Stimulated activated CD4-positive, alpha-beta T cell treated with anti-CD3 and anti-CD28 coated beads, TNF-alpha, amount 100 ng/mL, for 1 hour (primary cell): ENCODE measurements at places on chromosomes 4 and X.
A peak's percentile ranks its signal among the peaks of the same experiment; 100 is the strongest.

DNA sequence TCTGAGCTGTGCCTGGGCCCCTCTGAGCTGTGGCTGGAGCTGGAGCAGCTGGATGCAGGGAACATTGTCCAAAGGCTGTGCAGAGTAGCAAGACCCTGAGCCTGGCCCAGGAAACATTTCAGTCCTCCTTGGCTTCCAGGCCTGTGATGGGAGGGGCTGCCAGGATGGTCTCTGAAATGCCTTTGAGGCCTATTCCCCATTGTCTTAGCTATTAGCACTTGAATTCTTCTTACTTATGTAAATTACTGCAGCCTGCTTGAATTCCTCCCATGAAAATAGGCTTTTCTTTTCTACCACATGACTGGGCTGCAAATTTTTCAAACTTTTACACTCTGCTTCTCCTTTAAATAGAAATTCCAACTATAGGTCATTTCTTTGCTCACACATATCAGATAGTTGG is 349.8 kb upstream of the KLHL4 start:
- DNase-seq: no peak

- DNase-seq: no peak
These were observed 1.6 kb downstream of the RPL10 start for GRCh38 chrX:154399527-154400368.

DNA sequence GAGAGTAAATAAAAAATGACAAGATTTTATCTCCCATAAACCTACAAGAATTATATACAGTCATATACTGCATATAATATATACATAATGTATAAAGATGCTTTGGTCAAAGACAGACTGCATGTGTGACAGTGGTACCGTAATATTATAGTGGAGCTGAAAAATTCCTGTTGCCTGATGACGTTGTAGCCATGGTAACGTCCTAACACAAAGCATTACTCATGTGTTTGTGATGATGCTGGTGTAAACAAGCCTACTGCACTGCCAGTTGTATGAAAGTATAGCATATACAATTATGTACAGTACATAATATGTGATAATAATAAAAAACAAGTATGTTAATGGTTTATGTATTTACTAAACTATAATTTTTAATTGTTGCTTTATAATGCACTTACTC is 245.2 kb upstream of the CENPE start:
- no peak for DNase-seq

- DNase-seq: no peak
These were observed at the start of gene TMEM150C for GRCh38 chr4:82561786-82562563. Gene TMEM150C, minus strand, starts transcription at chr4:82561988. Its CDS starts 57,331 bp downstream, at chr4:82504657.

- no peak for DNase-seq
These were observed 25.4 kb downstream of the SOWAHB start for GRCh38 chr4:76872556-76872955.

GRCh38 chrX:42869659-42870476 is 91.9 kb upstream of the PPP1R2C start:
- DNase-seq: no peak

- DNase-seq: no peak
These were observed 686 bp downstream of the MTHFD2L start for GRCh38 chr4:74158466-74159142.

GRCh38 chr4:184727430-184727829 is 6.5 kb downstream of the CENPU start:
- no peak for DNase-seq

DNA sequence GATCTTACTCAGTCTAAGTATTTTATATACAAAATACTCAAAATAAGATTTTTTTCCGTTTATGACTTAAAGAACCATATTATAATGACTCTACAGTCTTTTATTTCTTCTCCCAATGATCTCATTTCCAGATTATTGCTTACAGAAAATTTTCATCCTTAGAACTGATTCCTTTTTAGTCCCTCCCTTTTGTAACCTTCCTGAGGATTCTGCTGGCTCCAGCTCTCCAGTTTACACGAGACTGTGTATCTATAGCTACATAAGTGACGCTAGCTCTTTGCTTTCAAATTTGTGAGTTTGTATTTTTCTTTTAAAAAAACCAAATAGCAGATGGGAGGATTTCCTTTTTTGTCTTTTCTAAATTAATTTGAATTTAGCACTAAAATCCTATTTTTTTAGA is 24.0 kb downstream of the FHDC1 start:
- no peak for DNase-seq

- peak; percentile 72 for DNase-seq
These were observed at the start of gene VBP1 for GRCh38 chrX:155216179-155216939. Gene VBP1, plus strand, starts transcription at chrX:155216460. Its CDS starts 23 bp downstream, at chrX:155216483.

- no peak for DNase-seq
These were observed at the start of gene TFDP3 for GRCh38 chrX:133218329-133218728. Gene TFDP3, minus strand, starts transcription at chrX:133218354. Its CDS starts 95 bp downstream, at chrX:133218259.

DNA sequence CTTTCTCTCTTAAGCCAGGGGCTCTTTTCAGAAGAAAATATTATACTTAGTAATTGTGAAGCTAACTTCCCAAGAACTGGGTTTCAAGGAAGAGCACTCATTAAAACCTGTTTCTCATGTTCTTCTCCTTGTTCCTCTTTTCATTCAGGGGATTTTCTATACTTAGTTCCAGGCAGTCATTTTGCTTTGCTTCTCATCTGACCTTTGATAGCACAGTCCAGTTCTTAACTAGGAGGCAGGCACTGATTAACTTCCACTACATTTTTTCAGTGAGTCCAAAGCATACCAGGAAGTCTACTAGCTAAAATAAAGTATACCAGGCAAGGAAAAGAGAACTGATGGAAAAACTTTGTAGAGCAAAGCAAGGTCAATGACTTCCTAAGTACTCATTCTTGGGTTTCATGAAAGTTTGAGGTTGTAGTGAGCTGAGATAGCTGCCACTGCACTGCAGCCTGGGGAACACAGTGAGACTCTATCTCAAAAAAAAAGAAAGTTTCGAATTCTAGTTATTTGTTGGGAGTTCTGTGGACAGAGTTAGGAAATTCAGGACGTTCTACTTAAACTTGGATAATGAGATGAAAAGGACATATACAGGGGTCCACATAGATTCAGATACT is 190.1 kb upstream of the HS3ST1 start:
- DNase-seq: no peak
